ENCODE measurements at places on chromosomes 2 and 18. TPM values are rescaled to one million over a fixed set of nuclear protein-coding genes. Genes with fewer than 3 reads are reported as not detected.

GRCh38 chr2:199018826-199019225, 438.9 kb downstream of the SATB2 start:
- DNase-seq: no peak

DNA sequence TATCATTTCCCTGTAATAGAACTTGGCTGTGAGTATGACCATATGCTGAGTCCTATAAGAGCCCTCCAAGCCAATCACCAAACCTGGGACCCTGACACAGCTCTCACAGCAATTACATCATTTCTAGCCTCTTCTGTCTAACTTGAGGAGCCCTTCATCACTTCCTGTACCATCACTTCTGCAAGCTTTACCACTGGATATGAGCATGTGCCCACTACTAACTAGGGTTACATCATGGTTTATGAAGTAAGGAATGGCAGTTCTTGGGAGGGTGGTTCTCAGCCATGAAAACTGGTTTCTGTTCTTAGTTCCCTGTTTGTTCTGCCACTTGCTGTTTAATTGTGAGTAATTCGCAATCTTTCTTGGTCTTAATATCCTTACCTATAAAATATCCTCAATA, 31.0 kb upstream of the EPB41L3 start:
- no peak for DNase-seq

DNA sequence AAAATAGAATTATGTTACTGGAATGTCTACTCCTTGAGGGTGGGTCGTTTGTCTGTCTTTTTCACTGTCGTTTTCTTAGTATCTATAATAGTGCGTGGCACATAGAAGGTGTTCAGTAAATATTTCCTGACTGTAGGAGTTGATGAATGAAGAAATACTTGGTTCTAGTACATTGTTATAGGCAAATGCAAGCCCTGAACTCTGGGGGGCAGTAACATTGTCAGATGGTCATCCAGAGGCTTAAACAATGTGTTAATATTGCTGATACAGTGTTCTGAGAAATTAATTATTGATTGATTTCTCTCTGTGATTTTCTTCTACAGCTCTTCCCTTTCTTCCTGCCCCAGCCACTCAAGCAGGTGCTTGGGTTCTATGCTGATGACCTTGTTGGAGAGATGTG, 24.4 kb upstream of the THOC1 start:
- no peak for DNase-seq

- DNase-seq: no peak
These were observed 200.2 kb downstream of the RIT2 start for GRCh38 chr18:42915299-42915698.

DNA sequence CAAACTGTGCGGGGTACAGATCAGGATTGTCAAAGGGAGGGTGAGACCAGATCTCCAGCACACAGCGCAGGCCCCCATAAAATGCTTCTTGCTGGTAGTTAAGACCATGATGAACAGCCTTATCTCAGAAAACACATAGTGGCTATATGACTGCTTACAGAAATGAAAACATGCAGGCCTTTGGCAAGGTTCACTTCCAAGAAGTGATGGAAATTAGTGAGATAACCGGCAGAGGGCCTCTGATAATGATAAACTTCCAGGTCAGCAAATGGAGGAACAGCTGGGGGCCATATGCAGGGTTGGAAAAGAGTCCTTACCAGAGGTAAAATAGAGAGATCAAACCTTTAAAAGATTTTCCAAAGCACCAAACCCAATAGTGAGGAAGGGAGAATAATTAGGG, 46.6 kb downstream of the CFAP221 start:
- DNase-seq: peak; percentile 29

GRCh38 chr2:29390136-29390535, 274.9 kb downstream of the CLIP4 start:
- no peak for DNase-seq

DNA sequence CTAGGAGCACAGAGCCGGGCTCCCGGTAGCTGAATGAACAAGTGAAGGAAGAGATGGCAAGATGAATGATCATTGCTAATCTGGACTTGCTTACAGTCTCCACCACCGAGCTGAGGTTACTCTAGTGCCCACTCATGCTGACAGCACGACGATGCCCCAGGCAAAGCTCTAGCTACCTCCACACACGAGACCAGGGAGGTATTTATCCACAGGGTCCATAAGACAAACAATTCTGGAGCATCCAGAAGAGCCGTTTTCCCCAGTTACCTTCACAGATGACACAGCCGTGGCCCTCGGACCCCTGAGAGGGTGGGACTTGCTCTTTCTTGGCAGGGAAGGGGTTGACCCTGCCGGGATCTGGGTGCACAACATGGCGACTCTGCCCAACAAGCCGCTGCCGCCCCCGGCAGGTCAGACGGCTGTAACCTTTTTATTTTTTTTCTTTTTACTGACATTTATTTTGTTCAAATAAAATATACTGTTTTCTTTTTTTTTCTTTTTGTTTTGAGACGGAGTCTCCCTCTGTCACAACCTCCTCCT, 120.3 kb downstream of the PXDN start:
- no peak for DNase-seq

DNA sequence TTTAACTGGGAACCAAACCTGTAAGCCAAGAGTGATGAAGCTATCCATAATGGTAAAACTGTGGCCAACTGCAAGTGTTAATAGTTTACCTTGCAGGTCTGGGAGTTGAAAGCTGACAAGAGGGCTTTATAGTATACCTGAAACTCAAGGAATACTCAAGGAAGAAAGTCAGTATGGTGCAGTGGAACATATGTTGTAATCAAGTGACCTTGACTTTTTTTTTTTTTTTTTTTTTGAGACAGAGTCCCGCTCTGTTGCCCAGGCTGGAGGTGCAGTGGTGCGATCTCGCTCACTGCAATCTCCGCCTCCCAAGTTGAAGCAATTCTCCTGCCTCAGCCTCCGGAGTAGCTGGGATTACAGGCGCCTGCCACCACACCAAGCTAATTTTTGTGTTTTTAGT, 27.6 kb downstream of the VIL1 start:
- DNase-seq: no peak

GRCh38 chr2:74576863-74577229, 22.3 kb downstream of the DOK1 start:
- DNase-seq: no peak

DNA sequence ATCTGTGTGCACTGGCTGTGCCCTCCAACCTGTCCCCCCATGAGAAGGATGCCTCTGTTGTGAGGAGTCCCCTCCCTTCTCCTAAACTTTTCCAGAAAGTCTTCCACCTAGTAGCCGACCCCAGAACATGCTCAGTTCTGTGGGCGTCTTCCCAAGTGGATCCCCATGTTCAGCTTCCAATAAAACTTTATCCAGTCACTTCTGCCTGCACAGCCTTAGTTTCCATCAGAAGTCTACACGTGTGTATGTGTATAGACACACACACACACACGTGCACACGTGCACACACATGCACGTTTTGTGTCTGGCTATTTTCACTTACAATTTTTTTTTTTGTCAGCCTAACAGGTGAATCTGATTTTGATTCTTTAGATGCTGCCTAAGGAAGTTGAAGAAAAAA, 115.1 kb downstream of the RTP5 start:
- DNase-seq: no peak

LRRC30 gene
- polyA plus RNA-seq: not detected

RBKS gene
- 30.4 TPM for polyA plus RNA-seq

DNA sequence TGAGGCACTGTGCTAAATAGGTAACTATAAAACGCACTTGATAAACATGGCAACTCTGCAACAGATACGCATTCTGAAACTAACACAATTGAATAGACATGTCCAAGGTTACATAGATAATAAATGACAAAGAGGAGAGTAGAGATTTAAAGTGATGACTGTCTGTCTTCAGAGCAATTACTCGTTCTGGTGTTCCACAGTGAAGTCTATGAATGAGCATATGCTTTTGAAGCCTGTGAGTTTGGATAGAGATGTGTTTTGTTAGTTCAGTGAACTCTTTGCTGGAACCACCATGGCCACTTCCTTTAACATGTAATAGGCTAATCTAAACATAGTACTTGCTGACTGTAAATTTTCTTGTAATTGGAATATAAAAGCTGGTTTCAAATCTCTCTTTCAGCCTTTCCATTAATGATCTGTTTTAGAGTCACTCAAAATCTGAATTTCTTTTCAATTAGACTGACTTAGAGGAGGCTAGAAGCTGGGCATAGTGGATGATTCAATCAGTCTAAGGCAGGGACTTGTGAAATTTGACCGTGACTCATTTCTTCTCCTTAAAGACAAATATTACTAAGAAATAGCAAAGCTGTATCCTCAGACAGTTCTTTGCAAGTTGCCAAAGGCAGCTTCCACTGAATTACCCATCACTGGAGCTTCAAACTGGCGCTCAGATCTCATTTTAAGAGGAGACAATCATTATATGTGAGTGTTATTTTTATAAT, 1130.1 kb upstream of the CELF4 start:
- no peak for DNase-seq

GRCh38 chr2:143906850-143907249, 613.1 kb downstream of the ZEB2 start:
- no peak for DNase-seq

DNA sequence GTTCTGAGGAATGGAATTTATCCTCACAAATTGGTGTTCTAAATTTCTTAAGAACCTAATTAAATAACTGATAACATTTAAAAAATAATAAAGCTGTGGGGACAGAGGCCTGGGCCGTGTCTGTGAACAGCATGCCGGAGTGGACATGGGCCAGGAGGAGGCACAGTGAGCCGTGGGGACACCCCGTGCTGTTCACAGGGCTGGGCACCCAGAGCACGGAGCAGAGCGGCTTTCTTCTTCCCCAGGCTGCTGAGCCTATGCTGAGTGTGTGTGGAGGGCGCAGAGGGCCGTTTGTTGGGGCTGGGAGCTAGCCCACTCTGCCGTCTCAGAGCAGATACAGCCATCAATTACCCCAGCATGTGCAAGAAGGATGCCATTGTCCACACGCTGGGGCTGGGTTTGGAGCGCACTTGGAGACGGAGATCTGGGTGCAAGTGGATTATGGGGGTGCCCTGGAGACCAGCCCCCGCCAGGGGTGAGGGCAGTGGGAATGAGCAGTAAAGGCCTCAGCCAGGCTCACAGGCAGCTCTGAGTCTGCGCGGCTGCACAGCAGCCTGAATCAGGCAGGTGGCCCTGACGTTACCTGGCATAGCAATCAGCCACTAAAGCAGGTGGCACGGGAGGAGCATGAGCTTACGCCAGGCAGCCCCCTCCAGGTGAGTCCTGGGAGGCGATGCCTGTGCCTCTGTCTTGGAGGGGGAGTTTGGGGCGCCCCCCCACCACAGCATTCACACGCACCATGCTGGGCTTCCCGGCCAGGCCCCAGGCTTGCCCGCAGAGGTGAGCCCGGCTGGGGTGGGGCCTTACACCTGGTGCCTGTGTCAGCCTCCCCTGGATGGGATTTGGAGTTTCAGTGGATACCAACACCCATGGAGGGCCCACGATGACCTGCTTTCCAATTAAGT, 52.1 kb upstream of the SLC66A3 start:
- DNase-seq: no peak

DNA sequence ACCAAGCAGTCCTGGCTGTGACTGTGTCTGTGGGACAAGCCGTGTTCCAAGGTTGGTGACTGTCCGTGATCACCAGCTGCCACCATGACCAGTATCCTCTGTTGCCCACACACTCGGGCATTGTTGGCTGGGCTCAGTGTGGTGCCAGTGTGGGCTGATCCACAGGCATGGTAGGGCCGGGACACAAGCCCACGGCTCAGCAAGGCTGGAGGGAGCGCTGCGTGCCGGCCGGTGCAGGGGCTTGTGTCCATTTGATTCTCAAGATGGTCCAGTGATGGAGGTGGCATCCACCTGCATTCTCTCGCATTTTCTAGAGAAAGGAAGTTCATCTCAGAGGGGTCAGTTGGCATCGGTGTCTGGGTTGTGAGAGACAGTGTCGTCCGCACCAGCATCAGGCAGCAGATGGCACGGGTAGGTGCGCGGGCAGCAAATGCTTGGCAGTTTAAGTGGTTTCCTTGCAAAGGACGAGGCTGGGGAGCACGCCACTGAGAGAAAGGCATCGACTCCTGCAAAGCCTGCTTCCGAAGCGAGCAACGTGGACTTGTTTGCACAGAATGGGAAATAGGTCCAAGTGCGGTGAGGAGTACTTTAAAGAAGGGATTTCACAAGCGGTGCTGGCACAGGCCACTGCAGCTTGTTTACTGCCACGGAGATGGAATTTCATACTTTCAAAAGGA, 20.9 kb downstream of the TWIST2 start:
- no peak for DNase-seq

DNA sequence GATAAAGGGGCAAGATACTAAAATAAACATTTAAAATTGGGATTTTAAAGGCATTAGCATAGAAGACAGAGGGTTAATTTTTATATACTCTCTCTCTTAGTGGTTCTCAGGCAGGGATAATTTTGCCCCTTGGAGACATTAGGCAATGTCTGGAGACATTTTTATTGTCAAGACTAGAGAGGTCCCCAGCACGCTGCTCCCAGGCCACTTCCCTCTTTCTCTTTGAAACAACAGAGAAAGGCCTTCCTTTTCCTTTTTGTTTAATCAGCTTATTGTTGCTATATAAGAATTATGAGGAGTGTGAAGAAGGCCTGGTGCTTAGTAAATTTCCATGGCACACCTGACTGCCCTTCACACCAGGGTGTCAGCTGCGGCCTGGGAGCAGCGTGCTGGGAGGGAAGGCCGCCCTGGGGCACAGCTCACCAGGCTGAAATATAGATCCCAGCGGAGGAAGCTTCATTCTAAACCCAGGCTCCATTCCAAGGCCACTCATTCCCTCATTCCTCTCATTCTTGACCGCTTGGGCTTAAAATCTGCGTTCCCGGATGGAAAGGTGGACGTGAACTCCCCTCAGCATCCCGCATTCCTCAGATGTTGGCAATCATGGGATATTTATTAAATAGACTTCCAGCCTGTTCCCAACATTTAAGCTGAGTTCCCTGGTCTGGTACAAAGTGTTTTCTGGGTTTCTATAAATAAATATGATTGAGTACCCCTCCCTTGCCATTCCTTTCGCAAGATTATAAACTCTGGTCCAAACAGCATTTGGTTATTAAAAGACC, 22.5 kb downstream of the SLC14A2 start:
- DNase-seq: no peak

DNA sequence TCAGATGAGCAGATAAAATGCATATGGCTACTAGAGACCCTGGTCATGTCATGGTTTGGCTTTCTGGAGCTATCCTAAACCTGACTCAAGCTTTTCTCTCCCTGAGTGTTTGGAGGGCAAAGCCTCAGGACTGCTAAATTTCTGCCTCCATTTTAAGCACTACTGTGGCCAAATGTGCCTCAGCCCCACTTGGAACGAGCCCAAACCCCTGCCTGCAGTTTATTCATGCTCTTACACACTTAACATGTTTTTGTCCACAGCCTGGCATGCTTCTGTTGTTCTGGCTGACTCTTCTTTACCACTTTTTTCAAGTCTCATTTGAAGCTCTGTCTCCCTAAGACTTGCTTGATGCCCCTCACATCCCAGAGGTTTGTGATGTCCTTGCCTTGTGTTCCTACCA, 24.7 kb downstream of the MGAT5 start:
- DNase-seq: no peak

Measured in large intestine (tissue), 12 donors.